Hematopoietic multipotent progenitor cell (in vitro differentiated cells): ENCODE measurements at places on chromosomes 2 and 18. TPM values are rescaled to one million over a fixed set of nuclear protein-coding genes. Genes with fewer than 3 reads are reported as not detected.

DNA sequence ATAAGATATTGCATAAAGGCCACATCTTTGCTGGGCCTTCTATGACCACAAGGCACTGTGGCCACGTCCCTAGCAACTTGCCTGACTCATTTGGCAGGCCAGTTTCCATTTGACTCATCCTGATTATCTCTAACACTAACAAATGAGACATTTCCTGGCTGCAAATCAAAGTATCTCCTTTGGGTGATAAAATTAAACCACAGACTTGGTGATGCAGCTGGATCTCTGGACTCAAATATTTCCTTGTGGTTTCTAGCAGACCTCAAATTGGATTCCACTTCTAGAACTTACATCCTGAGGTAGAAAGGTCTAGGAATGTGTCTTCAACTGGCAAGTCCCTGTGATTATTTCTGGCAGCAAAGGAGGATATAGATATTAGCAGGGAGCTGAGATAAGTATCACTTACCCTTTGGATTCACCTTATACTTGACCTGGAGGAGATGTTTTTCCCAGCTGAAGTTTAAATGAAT is 167.9 kb upstream of the NXPH2 start:
- no peak for DNase-seq

GRCh38 chr2:129748653-129749052 is 230.8 kb upstream of the RAB6C start:
- DNase-seq, result no peak

GRCh38 chr2:56680971-56681631 is 497.3 kb downstream of the CCDC85A start:
- no peak for DNase-seq

DNA sequence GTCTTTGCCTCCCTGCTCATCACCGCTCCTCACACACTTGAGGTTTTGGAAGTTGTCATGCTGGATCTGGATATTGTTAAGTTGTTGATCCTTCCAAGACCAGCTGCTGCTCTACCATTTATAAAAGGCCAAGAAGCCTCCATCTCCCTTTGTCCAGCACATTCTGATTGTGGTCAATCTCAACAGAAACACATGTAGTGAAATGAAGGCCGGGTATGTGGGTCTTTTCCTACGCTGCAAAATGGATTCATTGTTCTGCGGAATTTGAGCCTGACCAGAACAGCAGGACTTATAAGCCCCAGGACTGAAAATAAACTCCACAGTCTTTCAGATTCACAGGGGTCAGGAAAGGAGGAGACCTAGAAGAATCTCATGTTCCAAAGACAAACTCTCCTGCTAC is 238.4 kb downstream of the CMPK2 start:
- no peak for DNase-seq

LRRFIP1 gene
- total RNA-seq, result 65.2 TPM

NLRC4 gene
- 0.27 TPM for total RNA-seq
